ENCODE measurements at places on chromosomes 5 and 9.

DNA sequence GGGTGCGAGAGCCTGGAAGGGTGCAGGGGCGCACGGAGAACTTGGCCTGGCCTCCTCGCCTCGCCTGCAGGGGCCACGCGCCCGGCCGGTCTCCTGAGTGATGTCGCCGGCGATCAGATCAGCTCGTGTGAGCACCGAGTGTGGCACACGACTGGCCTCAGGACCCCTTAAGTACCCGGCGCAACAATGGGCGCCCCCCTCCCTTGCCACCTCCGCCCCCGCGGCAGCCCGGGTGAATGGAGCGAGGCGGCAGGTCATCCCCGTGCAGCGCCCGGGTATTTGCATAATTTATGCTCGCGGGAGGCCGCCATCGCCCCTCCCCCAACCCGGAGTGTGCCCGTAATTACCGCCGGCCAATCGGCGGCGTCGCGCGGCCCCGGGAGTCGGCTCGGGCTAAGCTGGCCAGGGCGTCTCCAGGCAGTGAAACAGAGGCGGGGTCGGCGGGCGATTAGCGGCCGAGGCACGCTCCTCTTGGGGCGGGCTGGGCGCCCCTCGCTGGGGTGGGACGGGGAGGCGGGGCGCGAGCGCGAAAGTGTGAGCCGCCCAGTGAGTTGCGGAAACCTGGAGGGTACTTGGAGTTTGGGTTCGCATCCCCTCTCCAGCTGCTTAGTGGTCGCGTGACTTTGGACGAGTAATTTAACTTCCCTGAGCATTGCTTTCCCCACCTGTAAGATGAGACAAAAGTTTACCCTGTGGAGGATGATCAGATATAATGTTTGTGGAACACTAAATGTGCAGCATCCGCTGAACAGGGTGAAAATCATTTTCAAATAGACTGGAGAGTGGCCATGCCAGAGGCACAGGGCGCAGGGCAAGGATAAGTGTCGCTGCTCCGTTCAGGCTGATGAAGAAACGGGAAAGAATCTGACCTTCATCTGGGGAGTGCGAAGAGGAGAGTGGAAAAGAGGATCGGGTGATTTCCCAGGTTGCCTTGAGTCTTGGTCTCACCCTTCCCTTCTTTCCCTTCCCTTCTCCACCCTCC is at the start of gene NEUROG1:
Gene NEUROG1, minus strand, starts transcription at position 145 of the 982 bp plus-strand sequence. CDS start 274 bp downstream, outside the sequence.
- DNase-seq, result no peak

DNA sequence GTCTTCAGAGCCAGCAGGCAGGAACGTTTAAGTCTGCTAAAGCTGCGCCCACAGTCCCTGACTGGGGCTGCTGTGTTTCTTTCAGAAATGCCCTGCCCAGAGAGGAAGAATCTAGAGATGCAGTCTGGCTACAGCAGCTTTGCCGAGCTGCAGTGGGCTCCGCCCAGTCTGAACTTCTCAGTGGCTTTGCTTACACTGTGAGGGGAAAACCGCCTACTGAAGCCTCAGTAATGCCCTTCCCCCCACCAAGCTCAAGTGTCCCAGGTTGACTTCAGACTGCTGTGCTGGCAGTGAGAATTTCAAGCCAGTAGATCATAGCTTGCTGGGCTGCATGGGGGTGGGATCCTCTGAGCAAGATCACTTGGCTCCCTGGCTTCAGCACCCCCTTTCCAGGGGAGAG is 78.4 kb downstream of the SREK1 start:
- DNase-seq, result no peak

- no peak for DNase-seq
Observed at GRCh38 chr9:125701351-125701750, 5.7 kb downstream of the MAPKAP1 start.

DNA sequence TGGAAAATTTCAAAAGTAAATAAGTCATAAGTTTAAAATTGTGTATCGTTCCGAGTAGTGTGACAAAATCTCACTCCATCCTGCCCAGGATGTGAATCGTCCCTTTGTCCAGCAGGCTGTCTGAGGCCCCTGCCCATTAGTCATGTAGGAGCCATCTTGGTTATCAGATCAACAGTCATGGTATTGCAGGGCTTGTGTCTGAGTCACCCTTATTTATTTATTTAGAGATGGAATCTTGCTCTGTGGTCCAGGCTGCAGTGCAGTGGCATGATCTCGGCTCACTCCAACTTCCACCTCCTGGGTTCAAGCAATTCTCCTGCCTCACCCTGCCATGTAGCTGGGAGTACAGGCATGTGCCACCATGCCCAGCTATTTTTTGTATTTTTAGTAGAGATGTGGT is 30.2 kb downstream of the ITGA2 start:
- no peak for DNase-seq

- DNase-seq, result no peak
Observed at GRCh38 chr5:43564289-43564850, 7.5 kb upstream of the PAIP1 start.

DNA sequence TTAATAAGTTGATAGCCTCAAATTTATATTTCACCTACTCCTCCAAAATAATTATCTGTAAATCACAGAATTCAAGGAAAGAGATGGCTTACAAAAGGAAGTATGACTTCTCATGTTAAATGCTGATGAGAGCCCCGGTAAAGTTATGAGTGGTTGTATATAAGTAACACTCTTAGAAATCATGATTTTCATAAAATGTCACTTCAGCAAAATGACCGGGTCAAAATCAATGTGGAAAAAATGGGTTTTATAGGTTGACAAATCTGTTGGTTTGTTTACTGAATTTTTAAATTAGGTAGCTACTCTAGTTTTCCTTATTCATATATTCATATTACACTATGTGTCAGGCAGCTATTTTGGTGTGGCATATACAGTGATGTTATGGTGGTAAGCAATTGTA is 1131.0 kb downstream of the TAF11L14 start:
- DNase-seq, result no peak

- no peak for DNase-seq
Observed at GRCh38 chr9:3246241-3246640, 279.6 kb downstream of the RFX3 start.

- no peak for DNase-seq
Observed at GRCh38 chr5:16504571-16504970, 39.0 kb upstream of the ZNF622 start.

GRCh38 chr9:27210588-27210987 is 86.4 kb downstream of the EQTN start:
- no peak for DNase-seq

DNA sequence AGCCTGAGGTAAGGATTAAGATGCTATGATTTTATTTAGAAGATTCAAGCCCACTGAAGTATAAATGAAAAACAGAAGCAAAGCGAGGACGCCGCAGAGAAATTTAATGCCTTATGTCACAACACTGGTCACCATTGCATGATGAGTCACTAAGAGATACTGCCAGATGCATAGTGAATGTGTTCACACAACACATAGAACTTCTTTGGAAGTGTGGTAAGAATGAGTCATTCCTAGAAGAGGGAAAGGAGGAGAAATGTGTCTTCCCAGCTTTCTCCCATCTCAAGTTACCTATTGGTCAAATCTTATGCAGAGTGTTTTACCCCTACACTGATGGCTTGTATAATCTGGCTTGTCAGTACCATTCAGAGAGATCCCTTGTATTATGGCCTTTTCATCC is 465.3 kb upstream of the ARRDC3 start:
- DNase-seq, result no peak

GRCh38 chr9:71984403-71984802 is 73.0 kb downstream of the C9orf85 start:
- no peak for DNase-seq

- DNase-seq, result no peak
Observed at GRCh38 chr9:72844440-72844768, 108.4 kb downstream of the ALDH1A1 start.

DNA sequence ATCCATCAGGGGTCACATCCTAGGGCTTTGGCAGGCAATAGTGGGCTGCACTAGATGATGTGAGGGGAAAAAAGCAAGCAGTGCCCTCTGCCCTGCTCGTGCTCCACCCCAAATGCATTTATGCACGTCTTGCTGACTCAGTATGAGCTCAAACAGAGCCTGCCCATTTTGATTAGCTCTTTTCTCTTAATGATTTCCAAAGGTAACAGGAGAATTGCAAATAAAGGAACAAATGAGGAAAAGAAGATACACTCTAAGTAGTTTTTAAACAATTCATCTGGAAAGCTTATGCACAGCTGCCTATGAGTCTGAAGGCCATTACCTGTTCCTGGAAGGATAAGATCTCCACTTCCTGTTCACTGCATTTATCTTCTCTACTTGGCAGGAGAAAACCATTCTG is 364.2 kb downstream of the TMEM232 start:
- no peak for DNase-seq

GRCh38 chr5:131825404-131826013 is 28.7 kb upstream of the FNIP1 start:
- no peak for DNase-seq

GRCh38 chr5:5967944-5968343 is 410.4 kb downstream of the MED10 start:
- DNase-seq, result no peak

DNA sequence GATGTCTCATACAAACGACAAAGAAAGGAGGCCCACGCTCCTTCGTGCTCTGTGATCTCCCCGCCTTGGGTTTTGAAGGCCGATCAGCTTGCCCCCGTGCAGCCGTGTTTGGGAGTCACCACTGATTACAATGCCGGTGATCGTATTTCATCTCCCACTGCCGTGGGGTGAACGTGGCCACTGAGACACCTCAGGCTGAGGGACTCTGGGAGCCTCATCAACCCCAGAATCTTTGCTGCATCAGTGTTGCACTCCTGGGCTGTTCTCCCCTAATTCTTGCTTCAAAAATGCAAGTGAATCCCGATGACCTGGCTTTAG is 194.2 kb downstream of the HSPA4 start:
- DNase-seq, result no peak

All from CD4-positive, alpha-beta T cell treated with Interleukin-17A for 4 hours (primary cell).